ENCODE measurements at places on chromosomes 1 and 21.

DNA sequence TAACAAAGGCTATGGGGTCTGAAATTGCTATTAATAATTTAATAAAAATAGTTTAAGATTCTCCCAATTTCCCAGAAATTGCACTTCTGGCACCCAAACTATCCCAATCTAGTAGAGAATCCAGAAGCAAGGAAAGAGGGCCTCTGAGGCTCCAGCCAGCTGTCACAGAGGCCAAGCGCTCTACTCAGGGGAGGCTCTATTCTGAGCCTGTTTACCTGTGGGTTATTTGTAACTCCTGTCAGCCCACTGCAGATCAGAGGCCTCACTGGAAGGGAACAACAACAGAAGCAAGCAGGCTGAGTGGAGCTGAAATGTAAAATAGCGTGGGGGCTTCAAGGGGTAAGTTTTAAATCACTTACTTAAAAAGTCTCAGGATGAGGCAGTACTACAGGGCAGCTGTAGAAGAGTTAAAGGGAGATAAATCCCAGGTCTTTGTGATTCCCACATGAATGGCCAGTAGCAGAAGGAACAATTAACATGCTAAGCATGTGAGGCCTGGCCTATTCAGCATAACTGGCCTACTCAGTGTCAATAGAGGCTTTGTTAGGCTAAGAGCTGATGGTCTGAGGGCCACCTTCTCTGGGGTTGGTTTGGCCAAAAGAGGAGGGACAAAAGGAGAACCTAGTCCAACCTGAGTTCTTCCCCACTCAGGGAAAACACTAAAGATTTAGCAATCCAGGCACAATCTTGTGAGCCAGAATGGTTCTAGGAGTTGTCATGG, 12.8 kb downstream of the ZNF687 start:
- DNase-seq = peak; percentile 80

DNA sequence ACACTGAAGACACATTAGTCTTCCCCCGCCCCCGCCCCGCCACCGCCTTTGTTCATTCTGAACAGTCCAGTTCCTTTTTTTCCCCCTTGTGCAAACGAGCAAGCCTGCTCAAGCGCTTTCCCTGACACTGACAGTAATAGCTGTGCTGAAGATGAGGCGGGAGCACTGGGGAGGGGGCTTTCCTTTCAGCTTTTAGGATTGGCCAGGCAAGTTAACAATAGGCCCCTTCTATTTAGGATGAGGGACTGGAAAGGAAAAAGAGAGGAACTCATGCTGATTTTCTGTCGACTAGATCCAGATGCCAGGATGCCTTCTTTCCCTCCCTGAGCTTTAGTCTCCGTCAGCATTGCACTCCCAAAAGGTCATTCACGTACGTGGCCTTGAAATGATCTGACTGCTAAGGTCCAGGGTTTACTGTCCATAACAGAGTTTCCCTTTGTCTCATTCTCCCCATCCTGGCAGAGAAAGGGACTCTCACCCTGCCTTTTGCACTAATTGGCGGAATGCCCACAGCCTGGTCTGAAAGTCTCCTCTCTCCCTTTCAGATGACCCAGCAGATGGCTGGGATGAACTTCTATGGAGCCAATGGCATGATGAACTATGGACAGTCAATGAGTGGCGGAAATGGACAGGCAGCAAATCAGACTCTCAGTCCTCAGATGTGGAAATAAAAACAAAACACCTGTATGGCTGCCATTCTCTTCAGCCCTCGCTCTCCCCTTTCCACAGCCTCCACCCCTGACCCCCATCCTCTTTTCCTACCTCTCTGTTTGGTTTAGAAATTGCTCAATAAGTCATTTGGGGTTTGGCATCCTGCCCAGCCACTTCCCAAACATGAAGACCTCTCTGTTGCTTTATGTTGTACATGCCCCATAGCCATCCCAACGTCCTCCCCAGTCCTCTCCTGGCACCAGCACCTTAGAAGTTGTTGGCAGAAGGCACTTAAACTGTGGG, 28.6 kb upstream of the ZFP69B start:
- peak; percentile 57 for DNase-seq

DNA sequence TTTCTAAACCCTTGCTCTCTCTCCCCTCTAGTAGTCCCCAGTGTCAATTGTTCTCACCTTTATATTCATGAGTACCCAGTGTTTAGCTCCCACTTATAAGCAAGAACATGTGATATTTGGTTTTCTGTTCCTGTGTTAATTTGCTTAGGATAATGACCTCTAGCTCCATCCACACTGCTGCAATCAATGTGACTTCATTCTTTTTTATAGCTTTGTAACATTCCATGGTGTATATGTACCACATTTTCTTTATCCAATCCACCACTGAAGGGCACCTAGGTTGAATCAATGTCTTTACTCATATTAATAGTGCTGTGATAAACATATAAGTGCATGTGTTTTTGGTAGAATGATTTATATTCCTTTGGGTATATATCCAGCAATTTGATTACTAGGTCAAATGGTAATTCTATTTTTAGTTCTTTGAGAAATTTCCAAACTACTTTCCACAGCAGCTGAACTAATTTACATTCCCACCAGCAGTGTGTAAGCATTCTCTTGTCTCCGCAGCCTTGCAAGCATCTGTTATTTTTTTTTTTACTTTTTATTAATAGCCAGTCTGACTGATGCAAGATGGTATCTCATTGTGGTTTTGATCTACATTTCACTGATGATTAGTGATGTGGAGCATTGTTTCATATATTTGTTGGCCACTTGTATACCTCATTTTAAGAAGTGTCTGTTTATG, 277.8 kb downstream of the LTN1 start:
- DNase-seq = no peak

- no peak for DNase-seq
These were observed 5.4 kb upstream of the HES5 start for GRCh38 chr1:2535455-2535854.

DNA sequence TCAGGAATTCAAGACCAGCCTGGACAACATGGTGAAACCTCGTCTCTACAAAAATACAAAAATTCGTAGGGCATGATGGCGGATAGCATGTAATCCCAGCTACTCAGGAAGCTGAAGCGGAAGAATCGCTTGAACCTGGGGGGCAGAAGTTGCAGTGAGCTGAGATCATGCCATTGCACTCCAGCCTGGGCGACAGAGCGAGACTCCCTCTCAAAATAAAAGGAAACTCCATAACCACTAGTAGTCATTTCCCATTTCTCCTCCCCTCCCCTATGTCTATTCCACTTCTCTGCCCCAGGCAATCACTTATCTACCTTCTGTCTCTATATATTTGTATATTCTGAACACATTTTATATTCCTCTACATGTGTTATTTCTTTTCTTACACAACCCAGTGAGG, 4.0 kb upstream of the CEP350 start:
- no peak for DNase-seq

DNA sequence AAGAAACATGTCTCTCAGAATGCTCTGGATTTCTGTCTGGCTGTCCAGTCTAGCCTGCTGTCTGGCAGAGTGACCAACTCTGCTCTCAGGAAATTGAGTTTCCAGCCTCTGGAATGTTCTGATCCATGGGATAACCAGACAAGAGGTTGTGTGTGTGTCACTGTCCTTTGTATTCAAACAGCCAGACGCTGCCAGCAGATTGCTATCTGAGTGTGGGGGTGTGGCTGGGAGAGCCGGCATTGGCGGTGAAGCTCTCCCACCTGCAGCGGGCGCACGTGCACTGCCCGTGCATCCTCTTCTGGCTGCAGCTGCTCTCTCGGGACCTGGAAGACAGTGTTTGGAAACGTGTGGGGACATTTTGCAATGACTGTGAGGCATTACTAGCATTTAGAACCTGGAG, 26.1 kb downstream of the PKP1 start:
- DNase-seq = no peak

All from midbrain (tissue), 1 donor.